Trophoblast cell (in vitro differentiated cells and primary cell): ENCODE measurements at places on chromosomes 2 and 18.

- peak; percentile 11 for DNase-seq
Observed at GRCh38 chr2:71792926-71793761, 339.8 kb downstream of the DYSF start.

DNA sequence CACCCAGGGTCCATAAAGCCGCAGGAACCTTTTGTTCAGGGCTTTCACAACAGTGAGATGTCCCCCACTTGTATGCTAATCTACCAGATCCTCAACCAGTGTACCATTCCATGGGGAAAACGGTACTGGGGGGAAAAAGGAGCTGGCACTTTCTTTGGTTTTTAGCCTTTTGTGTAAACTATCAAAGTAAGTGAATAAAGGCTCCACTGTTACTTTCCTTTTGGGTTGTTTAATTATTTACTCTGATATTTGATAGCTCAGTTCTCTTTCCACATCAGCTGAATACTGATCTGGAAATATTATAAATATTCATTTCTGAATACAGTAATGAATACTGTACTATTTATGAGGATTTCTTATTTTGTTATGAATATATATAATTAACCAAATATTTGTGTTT lies 20.3 kb downstream of the HADHA start:
- no peak for DNase-seq

GRCh38 chr2:67752969-67753368 lies 309.8 kb downstream of the C1D start:
- DNase-seq = peak; percentile 2

DNA sequence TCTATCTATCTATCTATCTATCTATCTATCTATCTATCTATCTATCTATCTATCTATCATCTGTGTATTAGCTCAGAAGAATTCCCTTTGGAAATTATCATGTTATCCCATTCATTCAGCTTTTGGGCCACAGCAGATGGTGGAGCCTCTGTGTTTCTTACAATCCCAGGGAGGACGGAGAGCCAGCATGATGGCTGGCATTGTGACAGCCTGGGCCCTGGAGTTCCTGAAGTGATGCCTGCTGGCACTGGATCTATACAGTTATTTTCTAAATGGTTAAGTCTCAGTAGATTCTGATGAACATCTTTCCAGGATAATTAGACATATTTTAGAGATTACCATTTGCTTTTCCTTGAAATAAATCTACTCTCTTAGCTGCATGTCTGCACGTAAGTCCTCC lies 385.4 kb upstream of the NXPH2 start:
- DNase-seq = no peak

DNA sequence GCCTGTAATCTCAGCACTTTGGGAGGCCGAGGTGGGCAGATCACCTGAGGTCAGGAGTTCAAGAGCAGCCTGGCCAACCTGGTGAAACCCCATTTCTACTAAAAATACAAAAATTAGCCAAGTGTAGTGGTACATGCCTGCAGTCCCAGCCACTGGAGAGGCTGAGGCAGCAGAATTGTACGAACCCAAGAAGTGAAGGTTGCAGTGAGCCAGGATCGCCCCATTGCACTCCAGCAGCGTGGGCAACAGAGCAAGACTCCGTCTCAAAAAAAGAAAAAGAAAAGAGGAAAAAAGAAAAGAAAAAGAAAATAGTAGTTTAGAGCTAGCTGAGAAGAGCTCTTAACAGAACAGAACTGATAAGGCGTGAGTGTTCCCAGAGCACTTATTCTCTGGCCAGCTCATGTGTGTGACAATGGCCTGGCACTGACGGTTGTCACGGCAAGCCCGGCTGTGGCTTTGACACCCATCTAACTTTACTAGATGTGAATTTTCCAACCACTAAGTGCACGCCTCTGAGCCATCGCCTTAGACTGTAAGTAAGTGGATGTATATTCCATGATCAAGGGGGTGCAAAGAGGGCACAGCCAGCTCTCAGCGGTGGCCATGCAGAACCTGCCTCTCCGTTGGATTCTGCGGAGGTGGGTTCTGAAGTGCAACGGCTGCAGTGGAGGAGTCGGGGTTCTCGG lies 80.0 kb downstream of the ZNF516 start:
- DNase-seq = no peak

DNA sequence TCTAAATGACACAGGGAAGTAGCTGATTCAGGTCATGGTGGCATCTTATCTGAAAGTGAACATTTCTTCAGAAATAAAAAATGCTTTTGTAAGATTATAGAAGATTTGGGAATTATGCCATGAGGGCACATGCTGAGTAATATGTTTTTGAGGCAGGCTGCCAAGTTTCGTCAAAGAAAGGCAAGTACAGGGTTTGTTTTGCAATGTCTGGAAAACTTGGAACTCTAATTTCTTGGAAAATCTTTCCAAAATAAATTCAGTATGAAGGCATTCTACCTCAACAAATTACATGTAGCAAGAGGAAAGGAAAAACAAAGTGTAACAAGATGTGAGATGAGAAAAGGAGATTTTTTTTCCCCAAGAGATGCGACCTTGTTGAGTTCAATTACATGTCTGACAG lies 167.7 kb downstream of the PLCL1 start:
- DNase-seq = no peak

GRCh38 chr2:39023649-39024048 lies 97.2 kb downstream of the SOS1 start:
- no peak for DNase-seq

- DNase-seq = peak; percentile 23
Observed at GRCh38 chr2:220506466-220506865, 879.0 kb downstream of the SLC4A3 start.

GRCh38 chr2:188819792-188820191 lies 154.4 kb upstream of the COL3A1 start:
- DNase-seq = peak; percentile 50

DNA sequence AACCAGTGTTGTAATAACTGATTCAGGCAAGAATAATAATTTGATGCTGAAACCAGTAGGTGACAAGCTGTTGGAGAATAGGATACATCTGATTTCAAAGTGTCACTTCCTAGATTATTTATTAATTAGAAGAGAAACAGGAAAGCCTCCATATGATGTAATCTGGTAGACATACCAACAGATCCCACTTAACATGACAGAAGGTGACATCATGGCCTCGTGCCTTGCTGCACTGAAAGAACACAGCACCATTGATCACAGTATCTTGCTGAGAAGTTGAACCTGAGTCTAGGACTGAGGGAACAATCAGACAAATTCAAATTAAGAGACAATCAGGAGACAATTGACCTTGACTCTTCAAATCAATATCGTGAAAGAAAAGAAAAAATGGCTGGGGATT lies 131.6 kb upstream of the DLGAP1 start:
- DNase-seq = no peak

DNA sequence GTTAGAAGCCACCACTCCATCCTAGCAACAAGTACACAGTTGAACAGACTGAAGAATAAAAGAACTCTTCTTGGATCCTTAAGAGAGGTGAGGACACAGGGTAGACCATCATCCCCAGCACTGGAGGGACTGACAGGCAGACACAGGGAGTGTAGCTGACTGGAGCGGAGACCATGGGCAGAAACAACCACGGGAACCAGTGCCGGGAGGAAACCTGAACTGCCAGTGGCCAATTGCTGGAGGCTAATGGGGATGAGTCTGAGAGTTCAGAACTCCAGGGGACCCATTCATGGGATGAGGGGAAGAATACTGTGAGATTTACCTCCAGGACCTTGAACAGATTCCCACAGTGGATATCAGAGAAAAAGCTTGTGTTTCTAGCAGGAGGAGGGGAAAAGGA lies 76.8 kb downstream of the HS6ST1 start:
- DNase-seq = no peak

GRCh38 chr18:79866889-79867574 lies 69.3 kb downstream of the KCNG2 start:
- DNase-seq = no peak

- peak; percentile 12 for DNase-seq
Observed at GRCh38 chr2:105129722-105130232, 91.9 kb downstream of the MRPS9 start.

GRCh38 chr2:216283038-216283900 lies 89.0 kb downstream of the MARCHF4 start:
- peak; percentile 43 for DNase-seq

- peak; percentile 60 for DNase-seq
Observed at GRCh38 chr2:152925547-152926448, 207.4 kb downstream of the ARL6IP6 start.

GRCh38 chr2:235746257-235746934 lies 252.6 kb downstream of the AGAP1 start:
- peak; percentile 75 for DNase-seq

GRCh38 chr2:207796585-207797350 lies 27.1 kb upstream of the FZD5 start:
- DNase-seq = no peak

DNA sequence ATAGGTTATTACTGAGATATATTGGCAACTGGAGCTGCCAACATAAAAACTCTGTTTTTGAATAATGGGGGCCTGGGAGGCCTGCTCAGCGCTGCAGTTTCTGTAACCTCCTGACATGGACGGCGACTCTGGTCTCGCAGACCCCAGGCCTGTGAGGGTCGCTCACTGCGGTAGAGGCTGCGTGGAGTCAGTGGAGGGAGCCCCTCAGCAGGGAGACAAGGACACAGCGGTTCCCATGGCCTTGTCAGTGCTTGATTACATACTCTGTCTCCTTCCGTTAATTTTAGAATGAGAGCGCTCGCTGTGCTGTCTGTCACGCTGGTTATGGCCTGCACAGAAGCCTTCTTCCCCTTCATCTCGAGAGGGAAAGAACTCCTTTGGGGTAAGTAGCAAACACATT lies 858 bp downstream of the TPO start:
- DNase-seq = no peak

DNA sequence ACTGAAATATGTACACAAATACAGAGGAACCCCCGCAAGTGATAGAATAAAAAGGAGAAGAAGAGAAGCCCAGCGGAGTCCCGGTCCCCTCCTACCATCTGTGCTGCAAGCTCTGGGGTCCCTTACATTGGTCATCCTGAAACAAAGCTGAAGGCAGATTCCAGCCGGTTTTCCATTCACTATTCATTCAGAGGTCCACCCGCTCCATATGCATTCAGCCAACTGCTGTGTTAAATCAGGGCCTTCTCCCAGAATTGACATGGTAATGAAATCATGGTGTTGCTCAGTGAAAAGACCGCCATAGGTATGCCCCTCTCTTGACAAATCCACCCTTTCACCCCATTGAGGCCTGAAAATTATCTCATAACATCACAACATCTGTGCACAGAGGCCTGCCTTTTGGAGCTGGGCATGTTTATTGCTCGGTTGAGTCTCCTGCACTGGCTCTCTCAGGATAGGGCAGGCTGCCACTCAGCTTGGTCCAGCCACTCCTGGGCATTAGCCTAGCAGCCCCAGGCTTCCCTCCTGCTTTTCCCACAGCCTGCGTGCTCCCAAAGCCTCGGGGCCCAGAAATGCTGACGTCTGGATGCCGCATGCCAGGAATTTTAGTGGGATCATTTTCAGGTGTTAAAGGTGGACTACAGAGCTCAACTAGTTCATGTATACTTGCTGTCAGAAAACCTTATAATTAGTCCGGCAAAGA lies 39.3 kb upstream of the ID2 start:
- peak; percentile 29 for DNase-seq

GRCh38 chr18:39600894-39601293 lies 2035.3 kb upstream of the CELF4 start:
- no peak for DNase-seq

GRCh38 chr2:117621326-117621725 lies 193.2 kb upstream of the DDX18 start:
- DNase-seq = no peak

GRCh38 chr2:104888489-104889258 lies 34.8 kb downstream of the POU3F3 start:
- DNase-seq = no peak

- peak; percentile 32 for DNase-seq
Observed at GRCh38 chr2:69013840-69014821, 1.2 kb downstream of the ANTXR1 start.
